AG09319 (cell line): ENCODE measurements at places on chromosomes 7 and 10.

- no peak for DNase-seq
Measured at GRCh38 chr10:96988426-96988825, 156.3 kb downstream of the LCOR start.

DNA sequence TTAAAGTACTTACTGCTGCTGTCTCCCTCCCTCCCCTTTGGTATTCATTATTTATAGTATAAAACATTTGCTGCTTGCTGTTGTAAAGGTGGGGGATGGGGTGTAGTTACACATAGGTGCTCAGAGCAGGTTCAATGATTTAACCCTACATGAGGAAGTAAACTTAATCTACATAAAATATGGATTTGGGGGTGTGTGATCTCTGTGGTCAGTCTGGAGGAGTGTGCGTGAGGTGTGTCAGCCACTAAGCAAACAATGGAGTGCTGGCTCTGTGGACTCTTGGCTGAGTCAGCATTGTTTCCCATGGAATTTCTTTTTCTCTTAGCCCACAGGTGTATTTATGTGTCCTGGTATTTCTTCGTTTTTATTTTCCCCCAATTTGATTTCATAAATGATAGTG lies 133.9 kb downstream of the AUTS2 start:
- DNase-seq, result no peak

- no peak for DNase-seq
Measured at GRCh38 chr10:68795886-68796532, 31.3 kb upstream of the STOX1 start.

DNA sequence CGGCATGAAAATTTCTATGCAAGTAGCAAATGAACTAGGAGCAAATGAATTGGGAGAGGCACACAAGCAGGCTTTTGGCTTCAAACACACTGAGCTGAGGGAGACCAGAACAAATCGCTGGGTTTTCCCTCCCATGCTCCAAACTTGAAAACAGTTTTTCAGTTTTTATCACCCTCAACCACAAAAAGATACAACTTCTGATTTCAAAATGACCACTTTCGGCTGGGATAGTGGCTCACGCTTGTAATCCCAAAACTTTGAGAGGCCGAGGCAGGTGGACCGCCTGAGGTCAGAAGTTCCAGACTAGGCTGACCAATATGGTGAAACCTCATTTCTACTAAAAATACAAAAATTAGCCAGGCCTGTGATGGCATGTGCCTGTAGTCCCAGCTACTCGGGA lies 9.0 kb upstream of the CHUK start:
- no peak for DNase-seq

- DNase-seq, result no peak
Measured at GRCh38 chr7:40551685-40552576, 417.1 kb downstream of the SUGCT start.

DNA sequence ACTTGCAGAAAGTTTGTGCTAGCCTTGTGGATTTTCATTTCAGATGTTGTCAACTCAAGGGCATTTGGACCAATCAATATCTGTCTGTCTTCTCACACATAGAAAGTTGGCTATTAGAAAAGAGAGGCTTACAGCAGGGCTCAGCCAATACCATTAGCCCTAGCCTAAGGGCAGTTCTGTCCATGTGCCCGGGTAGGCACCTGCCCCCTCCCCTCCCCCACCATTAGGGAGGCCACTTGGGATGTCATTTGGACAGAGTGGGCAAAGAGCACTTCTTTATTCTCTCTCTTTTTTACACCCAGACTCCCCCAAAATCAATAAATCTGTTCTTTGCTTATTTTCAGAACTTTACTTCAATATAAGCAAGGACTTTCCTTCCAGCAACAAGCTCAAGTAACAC lies 188.5 kb upstream of the MKI67 start:
- no peak for DNase-seq

- no peak for DNase-seq
Measured at GRCh38 chr7:55550841-55551537, 21.3 kb downstream of the VOPP1 start.

GRCh38 chr7:157689269-157690057 lies 352.7 kb downstream of the DNAJB6 start:
- DNase-seq, result no peak

- no peak for DNase-seq
Measured at GRCh38 chr10:127449490-127449889, 99.6 kb upstream of the NPS start.

- no peak for DNase-seq
Measured at GRCh38 chr7:81845744-81846241, 75.9 kb upstream of the HGF start.

DNA sequence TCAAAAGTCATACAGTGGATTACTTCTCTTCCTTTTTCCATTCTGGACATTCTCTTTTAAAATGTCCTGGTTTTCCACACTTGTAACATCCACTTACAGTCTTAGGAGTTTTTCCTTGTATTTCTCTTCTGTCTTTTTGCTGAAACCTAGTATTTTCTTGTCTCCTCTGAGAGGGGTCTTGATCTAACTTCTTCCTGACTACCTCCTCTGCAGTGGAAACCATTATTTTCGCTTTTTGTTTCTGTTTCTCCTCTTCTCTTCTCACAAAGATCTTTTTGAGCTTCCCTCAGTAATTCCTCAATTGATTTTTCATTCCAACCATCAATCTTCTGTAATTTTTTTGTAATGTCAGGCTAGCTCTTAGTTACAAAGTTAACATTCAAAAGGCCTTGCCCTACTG lies 23.7 kb upstream of the ELOVL3 start:
- DNase-seq, result no peak

DNA sequence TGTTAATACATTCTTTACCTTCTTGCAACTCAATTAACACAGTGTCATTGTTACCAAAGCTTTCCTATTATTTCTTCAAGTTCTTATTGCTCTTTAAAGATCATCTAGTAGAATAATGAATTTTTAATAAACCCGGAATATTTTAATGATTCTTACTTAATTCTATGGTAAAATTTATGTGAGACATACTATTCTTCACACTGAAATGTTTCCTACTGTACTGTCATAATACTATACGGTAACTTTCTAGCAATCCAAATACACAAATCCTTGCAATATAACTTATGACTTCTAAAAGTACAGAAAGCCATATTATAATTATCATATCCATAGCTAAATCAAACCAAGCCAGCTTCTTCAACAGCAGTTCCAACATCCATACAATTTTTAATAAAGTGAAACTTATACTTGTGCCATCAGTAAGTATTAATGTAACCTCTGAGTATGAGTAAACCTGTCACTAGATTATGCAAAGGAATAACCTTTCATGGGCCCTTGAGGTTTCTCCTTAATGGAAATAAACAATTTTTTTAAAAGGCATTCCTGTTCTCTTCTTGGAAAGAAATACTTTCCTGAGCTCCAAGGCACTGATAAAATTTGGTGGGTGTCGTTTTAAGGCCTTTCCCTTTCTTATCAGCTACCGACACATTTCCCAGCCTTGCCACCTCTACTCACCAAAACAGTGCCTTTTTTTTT lies 87.4 kb downstream of the IMMP2L start:
- DNase-seq, result no peak

DNA sequence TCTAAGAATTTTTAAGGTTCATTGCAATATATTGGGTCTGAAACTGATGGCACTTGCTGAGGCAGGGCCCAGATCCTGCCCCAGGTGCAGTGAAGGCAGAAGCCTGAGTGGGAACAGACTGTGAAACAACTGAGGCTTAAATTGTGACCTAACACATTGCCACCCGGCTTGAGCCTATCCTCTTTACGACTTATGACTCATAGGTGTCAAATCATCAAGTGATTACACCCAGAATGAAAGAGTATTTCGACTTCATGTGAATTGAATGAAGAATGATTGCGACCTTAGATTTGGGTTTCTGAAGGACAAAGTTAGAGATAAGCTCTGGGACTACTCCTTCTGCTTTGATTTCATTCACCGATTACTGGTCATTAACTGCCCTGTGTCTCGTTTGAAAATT lies 200.9 kb downstream of the CREB5 start:
- no peak for DNase-seq

DNA sequence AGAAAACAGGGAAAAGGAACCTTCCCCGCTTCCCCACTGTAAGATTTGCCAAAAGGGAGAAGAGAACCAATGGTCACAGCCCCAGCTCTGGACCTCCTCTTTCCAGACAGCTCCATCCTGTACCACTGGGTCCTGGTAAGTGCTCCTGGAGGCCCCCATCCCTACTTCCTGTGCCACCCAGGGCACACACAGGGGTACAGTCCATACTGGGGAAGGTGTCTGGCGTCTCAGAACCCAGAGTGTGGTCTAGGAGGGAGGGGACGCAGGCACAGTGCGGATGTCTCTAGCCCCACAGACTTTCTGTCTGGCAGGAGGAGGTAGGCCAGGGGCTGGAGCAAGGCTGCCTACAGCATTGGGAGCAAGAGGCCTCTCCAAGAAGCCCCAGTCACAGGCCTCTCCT lies 213.3 kb upstream of the IGFBP3 start:
- DNase-seq, result no peak

DNA sequence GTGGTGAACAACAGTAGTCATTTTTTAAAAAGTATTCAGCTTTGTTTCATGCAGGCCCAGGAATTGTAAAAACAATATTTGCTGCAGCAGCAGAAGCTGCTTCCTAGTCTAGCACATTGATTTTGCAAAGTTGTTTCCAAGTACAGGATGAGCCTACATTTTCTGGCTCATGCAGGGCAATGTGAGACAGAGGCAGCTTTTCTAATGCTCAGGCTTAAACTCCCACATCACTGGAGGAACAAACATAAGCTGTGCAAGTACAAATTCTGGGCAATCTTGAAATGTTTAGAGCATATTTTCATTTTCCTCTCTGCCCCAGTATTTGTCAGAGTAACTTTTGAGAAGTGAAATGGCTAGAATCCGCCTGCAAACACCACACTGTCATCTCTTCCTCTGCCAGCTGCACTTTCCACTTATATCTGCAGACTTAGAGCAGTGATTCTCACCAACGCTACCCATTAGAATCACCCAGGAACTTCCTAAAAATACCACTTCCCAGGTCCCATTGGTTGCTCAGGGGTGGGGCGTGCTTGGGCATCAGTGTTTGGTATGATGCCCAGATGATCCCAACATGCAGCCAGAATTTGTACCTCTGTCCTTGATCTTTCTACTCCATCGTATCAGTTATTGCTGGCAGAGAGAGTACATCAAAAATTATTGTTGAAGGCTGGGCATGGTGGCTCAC lies 304.1 kb upstream of the LRGUK start:
- no peak for DNase-seq

DNA sequence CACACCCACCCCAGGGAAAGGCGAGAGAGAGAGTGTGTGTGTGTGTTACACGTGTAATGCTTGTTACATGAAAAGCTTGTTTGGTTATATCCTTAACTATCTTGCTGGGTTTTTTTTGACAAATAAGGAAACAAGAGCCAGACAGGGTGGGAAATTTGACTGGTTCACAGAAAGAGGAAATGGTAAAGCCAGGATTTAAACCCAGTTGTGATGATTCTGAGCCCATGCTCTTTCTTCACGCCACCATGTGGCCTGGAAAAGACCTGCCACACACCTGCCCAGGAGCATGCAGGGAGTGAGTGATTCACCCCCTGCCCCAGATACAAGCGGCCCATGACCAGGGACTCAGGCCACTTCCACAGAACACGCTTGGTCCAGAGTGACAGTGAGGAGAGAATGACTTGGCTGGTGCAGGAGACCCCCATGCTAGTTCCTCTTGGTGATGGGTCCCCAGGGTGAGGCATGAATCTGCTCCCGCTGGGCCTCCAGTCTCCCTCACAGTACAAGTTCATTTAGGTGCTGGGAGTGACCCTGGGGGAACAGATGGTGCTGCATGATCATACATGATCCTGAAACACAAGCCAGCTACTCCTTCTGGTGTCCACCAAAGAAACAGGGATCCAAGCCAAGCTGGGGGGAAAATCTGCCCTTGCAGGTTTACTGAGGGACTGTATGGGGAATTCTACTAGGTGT lies 21.0 kb upstream of the EIF5AL1 start:
- no peak for DNase-seq

- DNase-seq, result no peak
Measured at GRCh38 chr7:68014031-68014736, 1017.6 kb downstream of the TYW1 start.

- DNase-seq, result no peak
Measured at GRCh38 chr10:124574456-124575070, 112.9 kb downstream of the LHPP start.

- DNase-seq, result no peak
Measured at GRCh38 chr7:38190011-38190410, 12.0 kb downstream of the STARD3NL start.

- no peak for DNase-seq
Measured at GRCh38 chr7:101170617-101171441, 5.5 kb upstream of the VGF start.

DNA sequence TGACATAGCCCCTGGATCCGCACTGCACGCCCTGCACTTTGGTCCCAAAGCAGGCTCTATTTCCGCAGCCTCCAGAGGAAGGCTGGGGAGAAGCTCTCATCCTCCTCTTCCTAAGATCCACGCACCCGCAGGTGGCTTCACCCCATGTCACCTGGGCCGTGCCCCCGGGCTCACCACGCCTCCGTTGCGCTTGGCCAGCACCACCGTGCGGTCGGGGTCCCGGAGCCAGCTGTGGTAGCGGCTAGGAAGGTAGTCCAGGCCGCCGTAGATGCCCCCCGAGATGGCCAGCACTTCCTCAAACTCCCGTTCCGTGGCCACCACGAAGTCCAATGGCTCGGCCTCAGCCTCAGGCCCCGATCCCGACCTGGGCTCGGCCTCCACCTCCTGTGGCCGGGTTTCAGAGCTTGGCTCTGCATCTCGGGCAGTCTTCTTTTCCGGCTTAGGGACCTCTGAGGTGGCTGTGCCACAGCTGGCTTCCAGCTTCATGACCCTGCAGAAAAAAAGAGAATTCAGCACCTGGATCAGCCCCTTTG lies 5.7 kb downstream of the NAT16 start:
- no peak for DNase-seq

- no peak for DNase-seq
Measured at GRCh38 chr10:128898916-128899195, 568.2 kb upstream of the MGMT start.

DNA sequence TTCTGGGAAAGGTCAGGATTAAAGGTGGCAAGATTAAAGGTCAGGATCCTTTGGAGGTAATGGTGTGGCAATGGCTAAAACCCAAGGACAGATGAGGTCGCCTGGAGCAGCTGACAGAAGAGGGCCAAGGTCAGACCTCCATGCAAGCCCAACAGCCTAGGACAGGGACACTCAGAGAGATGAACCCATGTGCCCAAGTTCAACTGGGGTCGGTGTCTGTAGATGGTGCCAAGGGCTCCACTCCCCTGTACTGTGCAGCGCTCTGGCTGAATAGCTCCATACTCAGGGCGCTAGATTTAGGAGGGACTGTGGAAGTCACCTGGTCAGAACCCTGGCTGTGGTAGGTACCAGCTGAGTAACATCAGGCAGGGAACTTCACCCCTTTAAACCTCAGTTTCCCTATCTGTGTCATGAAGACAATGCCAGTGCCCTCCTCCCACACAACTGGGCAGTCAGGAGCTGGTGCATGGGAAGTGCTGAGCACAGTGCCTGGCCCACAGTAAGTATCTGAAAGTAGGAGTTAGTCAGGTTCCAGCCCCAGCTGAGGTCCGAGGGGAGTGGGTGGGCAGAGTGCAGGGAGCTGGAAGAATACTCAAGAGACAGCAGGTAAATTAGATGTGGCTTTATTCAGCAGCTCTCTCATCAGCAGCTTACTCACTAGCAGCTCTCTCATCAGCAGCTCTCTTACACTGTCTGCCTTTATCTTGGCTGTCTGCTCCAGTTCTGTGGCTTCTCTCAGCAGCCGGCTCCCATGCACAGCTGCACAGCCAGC lies 327.1 kb downstream of the GLRX3 start:
- no peak for DNase-seq
